ENCODE measurements at places on chromosomes 7 and 10.
A peak's percentile ranks its signal among the peaks of the same experiment; 100 is the strongest.

GRCh38 chr10:108757946-108758345 lies 1165.4 kb downstream of the XPNPEP1 start:
- no peak for DNase-seq

DNA sequence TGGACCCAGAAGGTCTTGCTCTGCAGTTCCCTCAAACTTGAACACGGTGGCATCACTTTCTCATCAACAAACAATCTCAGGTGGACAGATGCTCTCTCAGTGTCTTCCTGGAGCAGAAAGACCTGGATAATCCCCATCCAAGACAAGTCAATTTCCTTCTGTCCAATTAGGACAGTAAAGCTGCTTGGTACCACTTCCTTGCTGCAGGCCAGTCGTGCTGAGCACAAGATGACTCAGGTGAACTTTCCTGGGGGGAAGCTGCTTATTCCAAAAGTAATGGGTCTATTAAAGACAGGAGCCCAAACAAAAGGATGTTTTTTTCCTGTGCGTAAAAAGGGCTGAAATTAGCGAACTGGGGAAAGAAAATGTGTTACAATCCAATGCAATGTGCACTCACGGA lies 107.6 kb upstream of the AFAP1L2 start:
- DNase-seq: no peak

DNA sequence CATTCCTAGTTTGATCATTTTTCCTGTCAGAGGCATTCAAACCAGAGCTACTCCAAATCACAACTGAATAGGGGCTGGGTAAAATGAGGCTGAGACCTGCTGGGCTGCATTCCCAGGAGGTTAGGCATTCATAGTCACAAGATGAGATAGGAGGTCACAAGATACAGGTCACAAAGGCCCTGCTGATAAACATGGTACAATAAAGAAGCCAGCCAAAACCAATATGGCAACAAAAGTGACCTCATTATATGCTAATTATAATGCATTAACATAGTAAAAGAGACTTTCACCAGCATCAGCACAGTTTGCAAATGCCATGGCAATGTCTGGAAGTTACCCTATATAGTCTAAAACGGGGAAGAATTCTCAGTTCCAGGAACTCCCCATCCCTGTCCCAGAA lies 37.3 kb downstream of the TWIST1 start:
- DNase-seq: no peak

DNA sequence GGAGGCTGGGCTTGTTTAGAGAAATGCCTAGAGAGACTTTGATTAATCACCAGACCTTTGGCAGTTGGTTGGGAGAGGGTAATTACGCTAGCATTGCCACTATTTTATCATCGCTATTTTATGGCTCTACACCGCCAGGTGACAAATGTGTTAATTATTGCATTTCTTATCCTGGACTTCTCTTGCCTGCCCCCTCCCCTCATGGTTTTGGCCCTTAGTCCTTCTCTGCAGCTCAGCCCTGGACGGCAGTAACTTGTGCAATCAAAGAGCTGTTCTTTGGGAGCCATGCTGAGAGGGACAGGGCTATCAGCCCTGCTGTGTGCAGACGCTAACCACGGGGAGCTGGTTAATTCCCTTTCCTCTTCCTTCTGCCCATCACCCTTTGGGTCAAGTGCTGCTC lies 585.0 kb downstream of the AUTS2 start:
- DNase-seq: no peak

- no peak for DNase-seq
These were observed 33.4 kb upstream of the NRBF2 start for GRCh38 chr10:63099734-63100133.

DNA sequence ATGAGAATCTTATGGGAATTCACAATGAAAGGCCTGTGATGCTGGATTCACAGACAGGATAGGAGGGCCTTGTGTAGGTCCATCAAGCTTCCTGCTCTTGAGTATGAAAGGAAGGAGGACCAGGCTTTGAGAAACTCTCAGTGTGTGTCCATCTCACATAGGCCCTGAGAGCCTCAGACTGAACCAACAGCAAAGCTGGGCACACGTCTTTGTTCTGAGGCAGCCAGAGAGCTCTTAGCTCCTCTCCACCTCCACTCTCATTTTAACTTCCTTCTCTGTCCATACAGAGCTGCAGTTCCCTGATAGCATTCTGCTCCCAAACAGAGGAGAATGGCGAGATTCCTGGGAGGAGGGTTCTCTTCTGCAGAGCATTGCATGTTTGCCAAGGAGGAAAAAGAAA lies 515.6 kb downstream of the CALN1 start:
- DNase-seq: no peak

- no peak for DNase-seq
These were observed 82.0 kb downstream of the AFAP1L2 start for GRCh38 chr10:114322344-114322743.

DNA sequence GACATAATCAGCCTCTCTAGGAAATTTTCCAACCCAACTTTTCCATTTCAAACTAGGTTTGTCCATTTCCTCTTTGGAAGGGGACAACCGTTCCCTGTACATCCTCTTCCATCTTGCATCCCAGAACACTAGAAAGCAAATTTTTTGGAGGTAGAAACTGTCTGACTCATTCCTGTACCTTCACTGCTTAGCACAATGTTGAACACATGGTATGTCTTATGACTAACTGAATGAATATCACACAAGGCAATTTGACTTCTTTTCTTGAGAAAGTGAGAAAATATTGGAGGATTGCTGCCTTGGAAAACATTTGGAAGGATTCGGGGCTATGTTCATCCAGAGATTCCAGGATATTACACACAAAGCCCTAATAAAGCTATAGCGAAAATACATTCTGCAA lies 289.1 kb downstream of the FGFR2 start:
- no peak for DNase-seq

DNA sequence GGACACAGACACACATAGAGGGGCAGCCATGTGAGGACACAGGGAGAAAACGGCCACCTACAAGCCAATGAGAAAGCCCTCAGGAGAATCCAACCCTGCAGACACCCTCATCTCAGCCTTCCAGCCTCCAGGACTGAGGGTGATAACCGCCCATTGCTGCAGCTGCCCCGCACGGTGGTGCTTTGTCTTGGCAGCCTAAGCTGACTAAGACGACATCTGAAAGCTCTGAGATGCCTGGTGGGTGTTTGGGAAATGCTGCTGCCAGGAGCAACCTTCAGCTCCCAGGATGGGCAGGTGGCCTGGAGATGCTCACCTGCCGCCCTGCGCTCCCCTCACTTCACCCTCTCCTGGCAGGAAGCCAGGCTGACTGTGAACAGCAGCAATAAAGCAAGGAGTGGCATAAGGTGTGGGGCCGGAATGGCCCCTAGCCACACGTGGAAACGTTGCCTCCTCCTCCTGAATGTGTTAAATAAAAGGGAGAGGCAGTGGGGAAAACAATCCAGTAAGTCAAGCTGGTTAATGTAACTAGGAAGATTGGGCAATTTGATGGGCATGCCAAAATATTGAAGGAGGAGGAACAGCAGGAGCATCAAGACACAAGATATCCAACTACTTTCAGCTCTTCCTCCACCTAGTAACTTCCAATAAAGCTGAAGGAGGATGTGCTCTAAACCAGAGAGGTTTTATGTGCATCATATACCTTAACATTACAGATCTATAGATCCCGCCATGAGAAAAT lies 121.5 kb downstream of the TNS3 start:
- no peak for DNase-seq

DNA sequence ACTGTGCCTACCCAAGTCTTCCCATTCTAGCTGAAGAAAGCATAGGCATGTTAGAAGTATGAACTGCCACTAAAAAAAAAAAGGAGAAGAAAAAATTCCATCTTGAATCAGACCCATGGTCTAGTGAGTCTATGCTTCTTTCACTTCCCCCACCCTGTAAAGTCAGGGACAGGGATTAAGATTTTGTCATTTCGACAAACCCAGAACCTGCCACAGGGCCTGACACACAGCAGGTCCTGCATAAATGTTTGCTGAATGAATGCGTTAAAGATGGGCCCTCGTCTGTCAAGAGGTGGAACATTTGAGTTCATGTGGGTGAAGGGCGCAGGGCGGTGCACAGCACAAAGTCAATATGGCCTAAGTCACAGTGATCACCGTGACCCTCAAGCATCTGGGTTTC lies 4.9 kb downstream of the HIPK2 start:
- DNase-seq: peak; percentile 68

GRCh38 chr10:36119455-36119854 lies 477.4 kb upstream of the FZD8 start:
- DNase-seq: no peak

DNA sequence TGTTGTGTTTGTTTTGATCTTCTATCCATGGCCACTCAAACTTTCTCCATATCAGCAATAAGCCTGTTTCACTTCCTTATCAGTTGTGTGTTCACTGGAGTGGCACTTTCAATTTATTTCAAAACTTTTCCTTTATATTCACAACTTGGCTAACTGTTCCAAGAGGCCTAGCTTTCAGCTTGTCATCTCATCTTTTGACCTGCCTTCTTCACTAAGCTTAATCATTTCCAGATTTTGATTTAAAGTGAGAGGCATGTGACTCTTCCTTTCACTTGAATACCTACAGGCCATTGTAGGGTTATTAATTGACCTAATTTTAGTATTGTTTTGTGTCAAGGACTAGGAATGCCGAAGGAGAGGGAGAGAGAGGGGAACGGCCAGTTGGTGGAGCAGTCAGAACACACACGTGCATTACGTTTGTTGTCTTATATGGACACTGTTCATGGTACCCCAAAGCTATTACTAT lies 5.5 kb upstream of the GNAT3 start:
- peak; percentile 49 for DNase-seq

DNA sequence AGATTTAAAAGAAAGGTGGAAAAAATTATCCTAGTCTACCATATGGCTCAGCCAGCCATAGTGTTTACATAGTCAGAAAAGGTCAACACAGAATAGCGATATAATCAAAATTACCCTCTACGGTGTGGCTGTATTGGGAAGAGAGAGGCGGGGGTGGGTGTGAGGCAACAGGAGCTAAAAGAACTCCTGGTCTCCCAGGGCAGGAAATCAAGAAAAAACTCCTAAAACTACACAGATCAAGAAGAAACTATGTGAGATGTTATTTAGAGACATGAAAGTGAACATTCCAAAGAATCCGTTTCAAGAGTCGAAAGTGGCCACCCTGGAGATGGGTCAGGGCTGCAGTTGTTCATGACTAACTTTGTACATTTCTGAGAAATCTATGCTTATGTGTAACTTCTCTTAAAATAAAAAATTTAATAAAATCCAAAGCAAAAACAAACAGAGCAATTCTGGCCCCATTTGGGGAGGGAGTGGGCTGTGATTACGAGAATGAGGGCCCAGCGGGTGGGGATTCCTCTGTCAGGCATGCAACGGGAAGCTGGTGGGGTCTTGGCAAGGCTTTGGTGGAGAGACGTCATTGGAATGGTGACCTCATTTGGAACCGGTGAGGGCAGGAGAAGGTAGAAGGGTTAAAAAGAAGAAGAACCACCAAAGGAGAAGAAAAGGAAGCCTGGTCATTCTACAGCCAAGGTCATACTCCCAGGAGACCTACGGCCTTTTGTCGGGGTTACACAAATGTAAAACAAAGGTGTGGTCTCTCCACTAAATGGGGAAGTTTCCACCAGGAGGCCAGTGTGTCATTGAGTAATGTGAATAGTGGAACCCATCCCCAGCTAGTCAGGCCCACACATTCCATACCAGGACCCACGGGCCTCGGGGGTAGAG lies 71.2 kb upstream of the DUSP5 start:
- peak; percentile 77 for DNase-seq

GRCh38 chr10:98276311-98276710 lies 8.3 kb upstream of the LOXL4 start:
- DNase-seq: no peak

GRCh38 chr7:134458341-134458805 lies 527 bp downstream of the AKR1B1 start:
- peak; percentile 42 for DNase-seq

- no peak for DNase-seq
These were observed 12.7 kb downstream of the MYOF start for GRCh38 chr10:93469454-93469853.

DNA sequence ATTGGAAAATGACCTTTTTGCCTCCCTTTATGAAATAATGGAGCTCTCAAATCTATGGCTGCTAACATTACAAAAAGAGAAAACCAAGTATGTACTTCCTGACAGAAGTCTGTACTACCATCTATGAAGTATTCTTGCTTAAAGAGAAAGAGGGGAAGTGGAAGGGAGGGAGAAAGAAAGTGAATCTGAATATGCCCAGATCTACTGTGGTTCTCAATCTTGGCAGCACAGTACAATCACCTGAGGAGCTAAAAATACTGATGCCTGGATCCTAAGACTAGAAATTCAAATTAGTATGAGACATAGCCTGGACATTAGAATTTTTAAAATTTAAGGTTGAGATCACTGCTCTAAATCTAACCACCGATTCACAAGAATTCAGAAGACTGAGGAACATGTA lies 85.2 kb downstream of the IGF2BP3 start:
- no peak for DNase-seq

GRCh38 chr7:105778956-105779355 lies 97.4 kb downstream of the ATXN7L1 start:
- no peak for DNase-seq

- no peak for DNase-seq
These were observed 17.6 kb upstream of the PFKFB3 start for GRCh38 chr10:6185039-6185716.

- DNase-seq: no peak
These were observed 597.6 kb downstream of the PHTF2 start for GRCh38 chr7:78396210-78396609.

DNA sequence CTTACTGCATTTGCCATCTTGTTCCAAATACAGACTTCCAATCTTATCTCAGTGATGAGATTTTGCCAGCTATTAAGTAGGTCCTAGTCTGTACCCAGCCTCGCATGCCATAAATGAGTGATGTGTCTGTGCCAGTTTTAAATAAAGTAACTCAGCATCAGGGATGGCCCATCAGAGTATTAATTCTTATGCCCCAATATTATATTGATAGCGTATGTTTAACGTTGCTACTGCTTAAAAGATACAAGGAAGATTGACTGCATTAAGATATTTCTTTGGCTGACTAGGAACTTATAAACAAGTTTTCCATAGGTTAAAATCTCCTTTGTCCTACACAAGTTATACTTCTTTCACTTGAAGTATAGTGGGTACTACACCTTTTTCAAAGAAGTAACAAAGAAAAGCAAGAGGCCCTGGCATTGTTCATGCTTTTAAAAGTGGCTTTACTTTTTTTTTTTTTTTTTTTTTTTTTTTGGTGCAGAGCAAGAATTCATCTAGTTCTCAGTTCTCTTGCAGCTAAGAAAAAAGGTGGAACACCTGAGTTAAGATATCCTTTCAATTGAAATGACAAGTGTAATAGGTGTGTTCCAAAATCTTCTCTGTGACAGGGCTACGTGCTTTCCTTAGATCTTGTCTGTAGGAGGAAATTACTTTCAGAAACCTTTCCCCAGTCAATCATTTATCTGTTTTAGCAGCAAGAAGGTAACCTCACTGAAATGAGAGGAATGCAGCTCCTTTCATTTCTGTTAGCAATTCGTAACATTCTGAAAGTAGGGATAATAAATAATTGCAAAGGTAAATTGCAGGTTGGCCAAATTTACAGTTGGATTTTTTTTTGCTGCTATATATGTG lies 245.0 kb downstream of the CELF2 start:
- DNase-seq: no peak
